ENCODE measurements at places on chromosomes 7 and 10.

GRCh38 chr10:63702092-63702491, 180.9 kb downstream of the REEP3 start:
- DNase-seq = no peak

DNA sequence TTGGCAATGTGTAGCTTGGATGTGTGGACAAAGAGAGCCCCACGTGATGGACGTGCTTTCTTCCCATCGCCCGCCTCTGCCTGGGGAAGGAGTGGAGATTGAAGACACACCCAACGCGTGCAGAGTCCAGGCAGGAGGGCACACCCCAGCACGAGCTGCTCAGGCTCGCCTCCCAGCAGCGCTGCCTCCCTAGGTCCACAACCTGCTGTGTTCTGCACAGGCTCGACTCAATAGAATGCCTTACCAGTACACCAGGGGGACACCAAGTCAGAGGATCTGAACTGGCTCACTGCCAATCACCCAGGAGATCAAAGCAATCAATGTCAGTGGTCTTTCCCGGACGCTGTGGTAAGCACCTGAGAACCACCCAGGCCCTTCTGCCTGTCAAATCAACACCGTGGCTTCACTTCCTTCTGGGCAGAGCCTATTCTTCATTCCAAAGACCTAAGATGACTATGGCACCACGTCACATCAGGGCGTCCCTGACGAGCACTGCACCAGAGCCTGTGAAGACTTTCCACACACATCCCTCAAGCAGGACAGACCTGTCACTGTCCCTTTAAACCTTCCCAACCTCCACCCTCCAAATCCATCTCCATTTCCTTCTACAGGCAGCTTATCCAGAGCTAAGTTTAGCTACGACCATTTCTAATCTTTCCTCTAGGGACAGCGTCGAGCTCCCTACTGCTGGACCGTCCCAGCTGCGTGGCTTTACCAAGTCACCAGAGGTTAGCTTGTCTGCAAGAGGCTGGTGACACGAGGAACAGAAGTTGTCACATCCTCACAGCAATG, 72.3 kb downstream of the AMZ1 start:
- DNase-seq = no peak

DNA sequence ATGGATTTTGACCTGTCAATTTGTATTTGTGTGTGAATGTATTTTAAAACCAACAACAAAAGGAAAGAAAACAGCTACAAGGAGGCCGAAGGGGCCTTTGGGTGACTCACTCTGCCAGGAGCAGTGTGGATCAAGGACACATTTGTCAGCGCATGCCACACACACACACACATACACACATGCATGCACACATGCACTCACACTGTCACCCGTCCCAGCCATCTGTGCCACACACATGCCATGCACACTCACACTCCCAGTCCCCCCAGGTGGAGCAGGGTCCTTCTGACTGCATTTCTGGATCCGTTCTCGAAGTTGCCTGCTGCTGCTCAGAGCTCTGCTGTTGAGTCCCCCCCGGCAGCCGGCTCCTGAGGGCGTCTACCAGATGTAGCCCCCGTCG, 26.0 kb downstream of the SPOCK2 start:
- DNase-seq = no peak

DNA sequence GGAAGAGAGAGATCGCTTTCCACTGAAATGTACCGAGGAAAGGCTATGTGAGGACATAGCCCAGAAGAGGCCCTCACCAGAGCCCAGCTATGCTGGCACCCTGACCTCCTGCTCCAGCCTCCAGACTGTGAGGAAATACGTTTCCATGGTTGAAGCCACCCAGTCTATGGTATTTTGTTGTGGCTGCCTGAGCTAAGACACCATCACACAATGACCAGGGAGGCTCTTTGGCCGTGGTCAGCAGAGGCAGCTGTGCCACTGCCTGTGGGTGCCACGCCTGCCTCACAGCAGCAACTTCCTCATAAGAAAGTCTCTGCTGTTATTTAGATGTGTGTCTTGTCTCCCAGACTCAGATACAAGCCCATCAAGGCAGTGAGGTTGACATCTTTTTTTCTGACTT, 182.7 kb upstream of the PLXNA4 start:
- no peak for DNase-seq

- no peak for DNase-seq
Observed at GRCh38 chr7:137003566-137003965, 135.1 kb downstream of the CHRM2 start.

DNA sequence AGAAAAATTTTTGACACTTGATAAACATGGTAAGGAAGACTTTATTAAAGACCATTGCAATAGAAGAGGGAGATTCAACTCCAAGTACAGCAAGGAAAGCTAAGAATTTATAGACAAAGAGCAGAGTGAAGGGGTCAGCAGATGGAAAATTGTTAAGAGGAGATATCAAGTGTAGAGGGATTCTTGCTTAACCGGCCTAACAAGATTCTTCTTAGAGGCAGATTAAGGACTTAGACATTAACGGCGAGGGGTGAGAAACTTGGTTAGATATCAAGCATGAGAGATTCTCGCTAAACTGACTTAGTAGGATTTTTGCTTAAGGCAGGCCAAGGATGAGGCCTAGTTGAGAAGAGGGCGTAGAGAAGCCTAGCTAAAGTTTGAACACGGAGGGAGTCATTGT, 76.0 kb downstream of the ITGB1 start:
- DNase-seq = no peak

- no peak for DNase-seq
Observed at GRCh38 chr7:45151967-45152366, 5.6 kb upstream of the RAMP3 start.

GRCh38 chr7:157784041-157784835, 447.4 kb downstream of the DNAJB6 start:
- no peak for DNase-seq

- no peak for DNase-seq
Observed at GRCh38 chr7:16668978-16669377, 23.0 kb downstream of the BZW2 start.

DNA sequence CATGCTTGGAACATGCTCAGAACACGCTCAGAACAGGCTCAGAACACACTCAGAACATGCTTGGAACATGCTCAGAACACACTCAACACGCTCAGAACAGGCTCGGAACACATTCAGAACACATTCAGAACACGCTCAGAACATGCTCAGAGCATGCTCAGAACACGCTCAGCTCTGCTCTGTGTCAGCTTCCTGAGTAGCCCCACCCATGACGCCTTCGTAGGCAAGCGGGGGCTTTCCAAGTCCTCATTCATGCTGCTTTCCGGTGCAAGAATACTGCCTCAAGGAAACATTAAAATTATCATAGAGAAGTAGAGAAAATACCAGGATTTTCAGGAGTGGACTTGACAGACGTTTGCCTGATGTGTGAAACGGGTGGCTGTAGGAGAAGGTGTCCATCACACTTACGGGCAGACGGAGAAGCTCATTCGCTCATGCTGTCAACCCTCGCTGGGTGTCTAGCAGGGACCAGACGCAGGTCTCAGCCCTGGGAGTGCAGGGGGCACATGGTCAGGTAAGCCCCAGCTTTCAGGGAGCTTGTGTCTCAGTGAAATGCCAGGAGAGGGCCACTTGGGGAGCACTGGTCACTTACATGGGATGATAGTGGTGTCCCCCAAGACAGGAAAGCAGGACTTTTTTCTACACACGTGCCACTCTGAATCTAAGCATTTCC, 24.7 kb downstream of the EN2 start:
- DNase-seq = no peak

DNA sequence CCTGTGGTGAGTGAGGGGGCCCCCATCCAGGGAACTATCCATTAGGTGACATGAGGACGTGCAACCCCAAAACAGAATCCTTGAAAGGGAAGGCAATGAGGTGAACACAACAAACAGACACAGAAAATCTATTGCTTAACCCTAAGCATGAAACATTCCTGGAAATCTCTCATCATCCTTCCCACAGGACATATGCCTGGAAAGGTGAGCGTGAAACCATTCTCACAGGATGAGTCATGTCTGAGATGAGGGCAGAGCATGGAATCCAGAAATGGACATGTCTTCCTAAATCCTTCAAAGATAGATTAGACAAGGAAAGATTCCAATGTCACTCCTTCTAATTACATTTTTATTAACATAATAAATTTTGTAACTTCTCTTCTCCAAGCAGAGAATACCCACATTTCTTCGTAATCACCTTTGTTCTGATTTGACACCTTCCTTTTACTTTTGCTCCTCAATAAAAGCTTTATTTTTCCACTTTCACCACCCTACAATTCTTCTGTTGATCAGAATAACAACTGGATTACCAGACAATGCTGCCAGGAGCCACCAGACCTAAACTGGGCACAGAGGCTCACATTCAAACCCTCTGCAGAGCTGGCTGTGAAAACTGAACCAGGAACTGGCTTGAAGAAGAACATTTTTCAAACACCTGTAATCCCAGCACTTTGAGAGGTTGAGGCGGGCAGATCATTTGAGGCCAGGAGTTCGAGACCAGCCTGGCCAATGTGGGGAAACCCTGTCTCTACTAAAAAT, 67.2 kb downstream of the COBL start:
- DNase-seq = no peak

DNA sequence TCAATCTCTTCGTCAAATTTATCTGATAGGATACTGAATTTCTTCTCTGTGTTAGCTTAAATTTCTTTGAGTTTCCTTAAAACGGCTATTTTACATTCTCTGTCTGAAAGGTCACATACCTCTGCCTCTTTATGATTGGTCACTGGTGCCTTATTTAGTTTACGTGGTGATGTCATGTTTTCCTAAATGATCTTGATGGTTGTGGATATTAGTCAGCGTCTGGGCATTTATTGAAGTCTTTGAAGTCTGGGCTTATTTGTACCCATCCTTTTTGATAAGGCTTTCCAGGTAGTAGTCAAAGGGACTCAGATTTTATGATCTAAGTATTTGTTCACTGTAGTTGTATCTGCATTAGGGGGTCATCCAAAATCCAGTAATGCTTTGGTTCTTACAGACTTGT, 1407.5 kb upstream of the LRRTM3 start:
- DNase-seq = no peak

DNA sequence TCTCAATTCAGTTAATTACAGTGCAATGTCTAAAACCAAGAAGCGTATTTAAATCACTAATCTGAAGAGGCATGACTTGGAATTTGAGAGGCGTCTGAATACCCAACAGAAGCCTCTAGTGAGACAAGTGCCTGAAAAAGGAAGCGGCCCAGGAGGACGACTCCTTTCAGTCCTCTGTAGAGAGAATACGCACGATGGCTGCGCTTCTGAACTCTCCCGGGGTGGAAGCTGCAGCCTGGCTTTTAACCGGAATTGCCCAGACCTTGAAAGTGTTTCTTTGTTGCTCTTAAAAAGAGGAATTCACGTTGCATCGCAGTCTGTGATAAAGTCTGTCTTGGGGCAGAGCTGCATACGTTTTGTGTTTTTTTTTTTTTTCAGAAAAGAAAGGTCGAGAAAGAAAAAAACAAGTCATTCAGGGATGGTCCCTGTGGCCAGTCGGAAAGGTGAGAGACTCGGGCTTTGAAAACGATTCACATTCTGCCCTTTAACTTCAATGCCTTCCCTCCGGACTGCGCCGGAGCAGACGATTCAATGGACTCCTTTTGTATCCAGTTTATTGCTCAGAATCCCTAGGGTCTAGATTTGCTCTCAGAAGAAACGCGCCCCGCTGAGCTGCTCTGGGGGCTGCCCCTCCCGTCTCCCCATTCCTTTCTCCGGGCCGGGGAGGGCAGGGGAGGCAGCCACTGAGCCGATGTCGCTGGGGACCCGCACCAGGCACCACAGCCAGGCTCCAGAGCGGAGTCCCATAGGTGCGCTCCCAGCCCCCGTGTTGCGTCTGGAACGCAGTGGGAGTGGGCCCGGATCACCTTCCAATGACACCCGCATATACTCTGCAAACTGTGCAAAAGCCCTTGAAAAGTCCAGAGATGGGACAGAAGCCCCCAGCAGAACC, 994 bp upstream of the PTF1A start:
- no peak for DNase-seq

- DNase-seq = no peak
Observed at GRCh38 chr10:97612386-97612785, 20.9 kb downstream of the MORN4 start.

- no peak for DNase-seq
Observed at GRCh38 chr10:28971255-28971654, 293.9 kb downstream of the BAMBI start.

GRCh38 chr7:157795643-157796042, 458.8 kb downstream of the DNAJB6 start:
- no peak for DNase-seq

DNA sequence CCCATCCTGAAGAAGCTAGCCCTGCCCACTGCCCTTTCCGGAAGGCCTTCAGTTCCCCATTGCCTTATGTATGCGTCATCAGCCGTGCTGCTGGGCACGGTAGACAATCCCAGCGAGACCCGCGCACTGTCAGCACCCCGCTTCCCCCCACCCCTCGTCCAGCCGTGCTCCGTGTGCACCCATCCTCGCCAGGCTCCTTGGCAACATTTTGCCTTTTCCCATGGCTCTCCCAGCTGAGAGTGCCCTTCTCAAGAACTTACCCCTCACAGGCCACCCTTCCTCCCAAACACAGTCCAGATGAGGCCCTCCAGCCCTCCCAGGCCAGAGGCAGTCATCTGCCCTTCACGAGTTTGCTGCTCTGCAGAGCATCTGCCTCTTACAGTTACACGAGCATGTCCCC, 633.8 kb upstream of the FOXK1 start:
- DNase-seq = no peak

DNA sequence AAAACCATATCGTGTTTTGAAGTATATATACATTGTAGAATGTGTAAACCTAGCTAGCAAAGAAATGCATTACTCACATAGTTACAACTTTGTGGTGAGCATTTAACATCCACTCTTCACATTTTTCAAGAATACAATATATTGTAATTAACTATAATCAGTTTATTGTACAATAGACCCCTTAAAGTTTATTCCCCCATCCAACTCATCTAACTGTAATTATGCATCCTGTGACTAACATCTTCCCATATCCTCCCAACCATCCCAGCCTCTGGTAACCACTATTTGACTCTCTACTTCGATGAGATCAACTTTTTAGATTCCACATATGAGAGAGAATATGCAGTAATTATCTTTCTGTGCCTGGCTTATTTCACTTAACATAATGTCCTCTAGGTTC, 526.4 kb downstream of the KIF20B start:
- no peak for DNase-seq

- no peak for DNase-seq
Observed at GRCh38 chr7:50411332-50411731, 38.8 kb downstream of the FIGNL1 start.

DNA sequence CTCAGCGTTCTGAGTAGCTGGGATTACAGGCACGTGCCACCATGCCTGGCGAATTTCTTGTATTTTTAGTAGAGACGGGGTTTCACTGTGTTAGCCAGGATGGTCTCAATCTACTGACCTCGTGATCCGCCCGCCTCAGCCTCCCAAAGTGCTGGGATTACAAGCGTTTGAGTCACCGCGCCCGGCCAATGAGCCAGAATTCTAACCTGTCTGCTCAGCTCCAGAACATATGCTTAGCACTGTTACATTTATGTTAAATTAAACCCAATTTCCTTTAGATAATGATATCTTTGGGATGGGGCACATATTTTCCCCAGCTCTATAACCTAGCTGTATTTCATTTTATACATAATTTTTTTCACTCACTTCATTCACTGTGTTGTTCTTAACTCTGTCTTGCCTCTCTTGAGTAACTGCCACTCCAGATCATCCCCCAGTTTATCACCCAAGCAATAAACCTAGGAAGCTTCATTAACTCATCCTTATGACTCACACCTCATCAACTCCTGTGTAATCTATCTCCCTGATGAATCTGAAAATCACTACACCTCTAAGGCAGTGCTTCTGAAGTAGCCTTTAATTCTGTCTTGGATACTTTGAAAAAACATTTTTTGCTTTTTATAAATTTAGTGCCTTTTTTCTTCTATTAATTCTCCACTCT, 559.7 kb upstream of the ZWINT start:
- DNase-seq = no peak

All from stimulated activated CD8-positive, alpha-beta memory T cell treated with anti-CD3 and anti-CD28 coated beads, Interleukin-2, amount 100 ng/mL, for 1 hour (primary cell).